ENCODE measurements at places on chromosomes 13 and 19.

DNA sequence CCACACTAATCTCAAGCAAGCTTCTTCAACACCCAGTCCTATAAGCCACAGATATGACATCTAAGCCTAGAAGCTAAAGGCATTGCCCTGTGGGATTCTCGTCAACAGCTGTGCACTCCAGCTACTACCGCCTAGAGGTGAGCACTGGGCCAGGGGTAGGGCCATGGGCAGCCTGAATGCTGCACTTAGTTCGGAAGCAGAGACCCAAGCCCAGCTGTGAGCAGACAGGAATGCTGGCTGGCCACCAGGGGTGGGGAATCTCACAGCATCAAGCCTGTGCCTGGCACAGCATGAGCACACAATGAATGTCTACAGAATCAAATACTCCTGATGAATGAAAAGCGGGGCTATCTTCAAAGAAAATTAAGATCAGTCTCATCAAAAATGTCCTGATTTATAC, 167.5 kb upstream of the UBL3 start:
- no peak for DNase-seq

- no peak for DNase-seq
Observed at GRCh38 chr13:44504116-44504515, 72.0 kb downstream of the TSC22D1 start.

GRCh38 chr13:110135977-110136597, 170.9 kb downstream of the COL4A1 start:
- DNase-seq = no peak

DNA sequence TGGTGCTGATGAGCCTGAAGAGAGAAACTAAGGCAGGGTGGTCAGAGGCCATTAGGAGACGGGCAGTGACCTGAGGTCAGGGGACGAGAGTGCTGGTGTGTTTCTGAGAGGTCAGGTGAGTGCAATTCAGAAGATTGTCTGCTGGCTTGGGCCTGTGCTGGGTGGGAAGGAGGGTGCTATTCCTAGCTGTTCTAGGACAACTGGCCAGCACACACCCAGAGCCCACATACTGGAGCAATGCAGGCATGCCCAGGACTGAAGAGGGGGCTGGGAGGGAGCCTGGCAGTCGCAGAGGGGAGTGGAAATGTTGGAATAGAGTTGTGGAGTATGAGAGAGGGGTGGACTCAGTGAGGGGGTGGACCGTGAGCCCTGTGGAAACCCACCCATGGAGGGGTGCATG, 16.5 kb downstream of the ARHGEF7 start:
- no peak for DNase-seq

DNA sequence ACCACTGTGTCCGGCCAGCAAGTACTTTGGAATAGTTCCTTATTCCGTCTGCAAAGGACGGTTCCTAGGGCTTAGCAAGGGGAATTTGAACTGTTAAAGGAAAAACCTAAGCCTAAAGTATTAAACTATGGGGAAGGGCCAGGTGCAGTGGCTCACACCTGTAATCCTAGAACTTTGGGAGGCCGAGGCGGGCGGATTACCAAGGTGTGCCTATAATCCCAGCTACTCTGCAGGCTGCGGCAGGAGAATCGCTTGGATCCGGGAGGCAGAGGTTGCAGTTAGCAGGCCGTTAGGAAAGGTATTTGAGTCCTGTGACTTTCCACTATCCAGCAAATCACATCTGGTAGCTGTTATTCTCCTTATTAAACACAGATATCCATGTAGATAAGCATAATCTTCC, 9.4 kb upstream of the RAB20 start:
- DNase-seq = peak; percentile 12

DNA sequence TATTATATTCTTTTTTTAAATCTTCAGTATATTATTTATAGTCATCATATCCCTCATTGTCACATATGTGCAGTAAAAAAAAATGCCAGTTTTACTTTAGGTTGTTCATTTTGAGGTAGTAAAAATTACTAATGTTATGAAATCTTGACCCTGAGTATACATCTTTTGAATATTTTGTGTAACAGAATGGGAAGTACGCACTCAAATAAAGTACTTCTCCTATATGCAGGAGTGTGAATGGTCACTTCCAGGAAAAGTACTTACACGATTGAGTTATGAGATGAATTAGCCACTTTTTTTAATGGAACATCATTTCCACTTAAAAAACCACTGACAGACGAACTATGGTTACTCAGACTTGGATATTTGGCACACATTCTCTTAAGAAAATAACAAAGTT, 58.5 kb downstream of the C13orf42 start:
- no peak for DNase-seq

GRCh38 chr13:95360464-95361097, 59.3 kb upstream of the ABCC4 start:
- no peak for DNase-seq

GRCh38 chr13:51453959-51454703, 1.3 kb upstream of the INTS6 start:
- DNase-seq = peak; percentile 62

DNA sequence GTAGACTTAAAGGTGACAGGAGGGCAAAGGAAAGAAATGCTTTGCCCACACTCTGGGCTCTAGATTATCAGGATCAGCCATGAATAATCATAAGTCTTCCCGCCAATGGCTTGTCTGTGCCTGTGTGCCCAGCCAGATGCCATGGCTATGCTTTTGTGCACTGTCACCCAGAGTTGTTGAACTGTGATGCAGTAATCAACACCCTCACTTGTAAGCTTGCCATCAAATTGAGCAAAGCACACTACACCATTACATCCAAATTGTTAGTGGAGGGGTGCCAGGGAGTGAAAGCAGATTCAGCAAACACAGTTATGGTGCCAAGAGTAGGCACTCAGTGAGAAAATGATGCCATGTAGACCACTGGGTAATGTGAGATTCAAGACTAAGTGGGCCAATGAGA, 845.3 kb upstream of the MIR17HG start:
- no peak for DNase-seq

- no peak for DNase-seq
Observed at GRCh38 chr13:79475569-79475968, 5.4 kb upstream of the NDFIP2 start.

DNA sequence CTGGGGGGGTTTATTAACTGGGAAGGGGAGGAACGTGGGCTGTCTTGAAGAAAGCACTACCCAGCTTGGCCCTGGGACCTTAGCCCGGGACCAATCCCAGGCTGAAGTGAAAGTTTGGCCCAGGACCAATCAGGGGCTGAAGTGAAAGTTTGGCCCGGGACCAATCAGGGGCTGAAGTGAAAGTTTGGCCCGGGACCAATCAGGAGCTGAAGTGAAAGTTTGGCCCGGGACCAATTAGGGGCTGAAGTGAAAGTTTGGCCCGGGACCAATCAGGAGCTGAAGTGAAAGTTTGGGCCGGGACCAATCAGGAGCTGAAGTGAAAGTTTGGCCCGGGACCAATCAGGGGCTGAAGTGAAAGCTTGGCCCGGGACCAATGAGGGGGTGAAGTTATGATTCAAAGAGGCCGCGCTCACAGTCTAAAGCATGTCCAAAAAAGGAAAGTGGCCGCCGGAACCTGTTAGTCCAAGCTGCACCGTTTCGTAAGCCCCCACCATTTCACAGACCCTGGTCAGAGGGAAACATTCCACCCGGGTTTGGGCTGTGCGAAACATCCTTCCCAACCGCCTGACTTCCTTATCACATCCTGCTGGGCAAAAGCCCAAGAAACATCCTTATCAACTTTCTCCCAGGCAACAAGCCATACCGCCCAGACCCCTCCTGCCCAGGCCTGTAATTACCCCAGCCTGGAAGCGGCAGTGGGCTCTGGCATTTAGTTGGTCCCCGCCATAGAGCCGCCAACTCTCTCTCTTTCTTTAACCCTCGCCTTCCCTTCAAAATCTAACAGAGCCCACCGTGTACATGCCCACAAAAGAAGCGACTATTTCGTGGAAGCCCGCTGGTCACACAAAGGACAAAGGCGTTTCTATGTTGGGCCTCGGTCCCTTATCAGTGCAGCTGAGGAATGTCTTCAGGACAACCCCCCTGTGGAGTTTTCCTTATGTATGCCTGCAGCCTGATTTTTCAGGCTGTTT, 1.1 kb downstream of the ZNF850 start:
- DNase-seq = peak; percentile 75

DNA sequence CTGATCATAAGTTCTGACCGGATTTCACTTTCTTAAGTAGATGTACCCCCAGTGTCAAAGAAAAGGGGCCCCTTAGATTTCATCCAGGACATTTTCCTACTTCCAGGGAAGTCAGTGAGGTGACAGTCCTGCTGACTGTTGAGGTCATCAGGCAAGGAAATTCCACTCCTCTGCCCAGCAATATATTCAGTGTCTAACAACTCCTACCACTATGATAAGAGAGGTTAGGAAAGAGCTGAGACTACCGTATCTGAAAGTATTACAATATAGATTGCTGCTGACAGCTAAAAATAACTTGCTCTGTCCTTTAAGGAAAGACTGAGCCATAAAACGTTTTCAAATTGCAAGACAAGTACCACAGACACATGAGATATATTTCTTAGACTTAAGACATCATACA, 325.1 kb downstream of the EFNB2 start:
- no peak for DNase-seq

- no peak for DNase-seq
Observed at GRCh38 chr19:20186174-20186573, 19.2 kb downstream of the ZNF486 start.

DNA sequence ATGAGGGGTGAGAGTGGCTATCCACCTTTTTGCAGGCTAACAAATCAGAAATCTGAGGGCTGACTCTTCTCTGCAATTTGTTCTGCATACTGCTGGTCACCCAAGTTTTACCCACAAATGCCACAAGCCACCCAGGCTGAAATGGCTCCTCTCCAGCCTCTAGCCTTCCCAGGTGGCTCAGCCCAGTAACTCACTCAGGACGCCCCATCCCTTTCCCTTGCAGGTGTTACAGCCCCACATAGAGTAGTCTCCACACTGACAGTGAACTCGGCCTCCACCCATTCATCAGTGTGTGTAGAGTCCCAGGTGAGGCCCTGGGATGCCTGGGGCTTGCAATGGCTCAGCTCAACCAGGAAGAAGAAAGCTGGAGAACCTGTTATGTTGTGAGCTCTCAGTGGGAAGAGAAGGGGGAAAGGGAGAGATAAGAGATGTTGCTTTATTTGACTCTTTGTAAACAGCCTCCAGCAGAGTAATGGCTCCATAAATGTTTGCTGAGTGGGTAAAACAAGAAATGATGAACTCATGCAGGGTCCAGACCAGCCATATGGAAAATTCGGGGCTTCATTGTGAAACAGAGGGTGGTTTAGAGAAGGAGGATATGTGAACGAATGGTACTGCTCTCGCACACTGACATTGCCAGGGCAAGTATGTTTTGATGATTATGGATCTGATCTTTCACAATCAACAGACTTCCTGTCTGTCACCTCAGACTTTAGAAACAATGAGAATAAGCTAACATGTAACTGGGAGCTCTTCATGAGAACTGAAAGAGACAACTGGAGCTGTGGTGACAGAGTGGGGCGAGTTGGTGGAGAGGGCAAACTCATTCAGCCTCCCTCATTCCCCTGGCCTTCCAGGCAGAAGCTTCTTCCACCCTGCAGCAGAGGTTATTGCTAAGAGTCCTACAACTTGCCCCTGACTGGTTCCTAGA, 74.2 kb upstream of the RFC3 start:
- DNase-seq = no peak

GRCh38 chr13:30307971-30308290, 580 bp upstream of the KATNAL1 start:
- DNase-seq = no peak

All from sciatic nerve (tissue), 2 donors.